ENCODE measurements at places on chromosomes 3 and 15.

GRCh38 chr3:186193534-186194450, 84.9 kb upstream of the ETV5 start:
- no peak for DNase-seq

DNA sequence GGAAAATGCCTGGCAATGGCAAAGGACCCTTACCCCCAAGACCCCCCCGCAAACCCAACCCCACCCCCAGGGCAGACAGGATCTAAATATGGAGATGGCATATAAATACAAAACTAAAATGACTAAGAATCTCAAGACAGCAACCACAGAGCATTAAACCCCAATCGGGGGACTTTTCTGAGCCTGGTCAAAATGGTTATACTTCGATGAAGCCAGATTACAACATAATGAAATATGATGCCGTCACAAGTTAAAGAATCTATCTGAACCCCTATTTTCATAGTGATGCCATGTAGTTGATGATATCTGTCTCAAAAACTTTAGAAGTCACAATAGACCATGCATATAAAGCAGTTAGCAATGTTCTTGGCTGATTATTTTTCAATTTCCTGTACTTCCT, 223.6 kb downstream of the CGGBP1 start:
- no peak for DNase-seq

GRCh38 chr3:8501371-8502131, at the start of gene LMCD1:
Gene LMCD1, plus strand, starts transcription at chr3:8501823. Its CDS starts 116 bp downstream, at chr3:8501939.
- peak; percentile 72 for DNase-seq

DNA sequence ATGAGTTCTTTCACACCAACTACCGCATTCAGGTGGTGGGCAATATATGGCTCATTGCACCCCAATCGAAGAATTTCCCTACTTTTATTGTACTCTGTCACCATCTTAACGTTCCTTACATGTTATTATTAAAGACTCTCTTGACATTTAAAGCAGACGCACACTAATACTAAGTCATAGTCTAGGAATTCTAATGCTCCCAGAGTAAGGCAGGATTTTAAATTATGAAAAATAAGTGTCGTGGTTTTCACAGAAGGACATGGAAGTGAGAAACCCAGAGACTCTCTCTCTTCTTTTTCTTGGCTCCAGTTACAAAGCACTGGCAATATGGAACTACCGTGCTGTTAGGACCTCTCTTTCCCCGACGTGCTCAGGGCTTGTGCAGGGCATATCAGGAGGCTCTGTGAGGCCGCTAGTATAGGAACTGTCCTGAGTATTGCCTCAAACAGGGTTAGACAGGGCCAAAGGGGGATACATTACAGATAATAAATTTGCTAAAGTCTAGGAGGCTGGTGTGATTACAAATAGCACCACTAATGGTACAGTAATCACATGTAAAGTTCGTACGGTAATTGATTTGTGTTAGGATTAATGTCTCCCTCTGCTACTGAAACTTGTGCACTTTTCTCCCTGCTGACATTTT, 590.8 kb downstream of the FOXP1 start:
- no peak for DNase-seq

DNA sequence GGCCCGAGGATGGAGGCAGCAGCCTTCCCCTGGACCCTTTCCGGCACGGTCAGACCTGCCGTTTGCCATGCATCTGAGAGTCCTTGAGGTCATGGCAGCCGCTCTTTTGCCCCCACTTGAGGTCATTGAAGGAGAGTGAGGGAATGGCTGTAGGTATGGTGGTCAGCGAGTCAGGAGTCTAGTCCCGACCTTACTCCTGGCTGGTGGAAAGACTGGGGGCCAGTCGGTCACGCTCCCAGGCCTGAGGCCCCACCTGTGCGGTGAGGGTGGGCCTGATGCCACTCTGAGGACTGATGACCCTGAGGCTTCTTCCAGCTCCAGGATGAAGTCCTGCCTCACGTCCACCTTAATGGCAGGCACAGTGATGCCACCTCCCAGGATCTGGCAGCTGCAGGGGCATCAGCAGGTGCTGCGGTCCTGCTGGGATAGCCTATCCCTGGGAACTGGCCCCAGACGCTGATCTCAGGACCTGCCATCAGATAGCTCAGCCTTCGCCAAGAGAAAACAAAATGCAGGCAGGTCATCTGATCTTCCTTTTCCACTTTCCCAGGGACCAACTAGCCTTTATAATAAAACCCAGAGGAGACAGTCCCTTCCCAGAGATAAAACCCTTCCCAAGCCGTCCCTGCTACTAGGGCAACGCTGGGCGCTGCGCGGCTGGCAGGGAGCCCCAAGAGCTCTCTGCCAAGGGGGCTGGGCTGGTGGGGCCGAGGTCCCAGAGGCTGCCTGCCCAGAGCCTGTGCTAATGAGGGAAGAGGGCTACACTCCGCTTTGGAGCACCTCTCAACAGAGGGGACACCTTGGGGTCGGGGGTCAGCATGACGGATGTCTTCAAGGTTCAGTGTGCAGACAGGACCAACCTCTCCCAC, 42.2 kb downstream of the TM2D3 start:
- no peak for DNase-seq

DNA sequence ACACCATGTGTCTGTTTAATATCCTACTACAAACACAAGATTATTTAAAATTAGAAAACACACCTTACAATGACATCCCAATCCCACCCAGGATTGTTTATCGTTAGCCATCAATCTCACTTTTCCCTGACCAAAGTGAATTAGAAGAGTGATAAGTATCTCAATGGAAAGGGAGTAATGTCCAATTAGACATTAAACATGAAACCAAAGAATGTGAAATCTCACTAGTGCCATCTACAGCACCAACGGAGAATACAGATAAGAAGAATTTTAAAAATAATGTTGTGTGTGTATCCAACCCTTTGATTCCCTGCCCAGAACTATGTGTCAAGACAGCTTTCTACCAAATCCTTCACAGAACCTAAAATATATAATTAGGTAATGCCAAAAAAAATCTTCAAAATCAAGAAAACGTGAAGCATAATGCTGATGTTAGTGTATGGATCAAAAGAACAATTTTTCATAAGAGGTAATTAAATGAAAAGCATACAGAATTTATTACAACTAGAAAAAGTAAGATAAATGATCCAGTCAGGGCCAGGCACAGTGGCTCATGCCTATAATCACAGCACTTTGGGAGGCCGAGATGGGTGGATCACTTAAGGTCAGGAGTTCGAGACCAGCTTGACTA, 64.2 kb downstream of the SCAPER start:
- DNase-seq, result no peak

All from stimulated activated CD4-positive, alpha-beta T cell treated with anti-CD3 and anti-CD28 coated beads, Interleukin-1b, Interleukin-23, amount 100 ng/mL, for 24 hours (primary cell).